Renal cortical epithelial cell (primary cell): ENCODE measurements at places on chromosomes 3 and 15. TPM values are rescaled to one million over a fixed set of nuclear protein-coding genes. Genes with fewer than 3 reads are reported as not detected.
A peak's percentile ranks its signal among the peaks of the same experiment; 100 is the strongest.

- DNase-seq: no peak
Measured at GRCh38 chr3:86865506-86865905, 125.4 kb downstream of the VGLL3 start.

GRCh38 chr3:194687638-194688199 lies 2.0 kb downstream of the FAM43A start:
- no peak for DNase-seq

EEF1AKMT4 gene
- 4.3 and 4.7 TPM in 2 replicates for total RNA-seq

ACSBG1 gene
- total RNA-seq: 0.20 TPM in 1 of 2 replicates, not detected in the other

GRCh38 chr3:146540236-146540635 lies 4.2 kb downstream of the PLSCR1 start:
- DNase-seq: no peak

DNA sequence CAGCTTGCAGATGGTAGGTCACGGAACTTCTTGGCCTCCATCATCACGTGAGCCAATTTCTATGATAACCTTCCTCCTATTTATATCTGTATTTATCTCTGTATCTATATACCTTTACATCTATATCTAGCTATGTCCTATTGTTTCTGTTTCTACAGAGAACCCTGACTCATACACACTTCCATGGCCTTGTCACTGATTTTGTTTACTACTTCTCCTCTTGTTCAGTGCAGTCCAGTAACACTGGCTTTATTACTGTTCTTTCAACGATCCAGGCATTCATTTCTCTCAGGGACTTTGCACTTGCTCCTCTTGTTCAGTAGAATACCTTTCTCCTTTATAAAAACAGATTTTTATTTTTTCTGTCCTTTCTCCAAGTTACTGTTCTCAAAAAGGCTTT lies 937.0 kb upstream of the ALCAM start:
- DNase-seq: no peak

- DNase-seq: peak; percentile 76
Measured at GRCh38 chr3:123678108-123678511, 93.3 kb upstream of the HACD2 start.
